ENCODE measurements at places on chromosomes 4 and X.
A peak's percentile ranks its signal among the peaks of the same experiment; 100 is the strongest.

DNA sequence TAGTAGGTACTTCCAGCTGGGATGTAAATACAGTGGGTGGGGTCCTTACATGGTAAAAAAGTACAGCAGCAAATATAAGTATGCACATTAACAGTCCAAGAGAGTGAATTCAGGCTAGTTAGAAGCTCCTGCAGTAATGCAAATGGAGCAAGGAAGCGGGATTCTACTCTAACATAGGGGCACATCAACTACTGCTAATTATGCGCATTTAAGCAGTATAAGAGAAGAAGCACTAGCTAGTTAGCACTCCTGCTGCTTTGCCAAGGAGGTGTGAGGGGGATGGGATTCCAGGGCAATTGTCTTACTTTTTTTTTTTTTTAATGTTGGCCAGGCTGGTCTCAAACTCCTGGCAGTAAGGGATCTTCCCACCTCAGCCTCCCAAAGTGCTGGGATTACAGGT, 284.1 kb downstream of the CHIC1 start:
- no peak for DNase-seq

DNA sequence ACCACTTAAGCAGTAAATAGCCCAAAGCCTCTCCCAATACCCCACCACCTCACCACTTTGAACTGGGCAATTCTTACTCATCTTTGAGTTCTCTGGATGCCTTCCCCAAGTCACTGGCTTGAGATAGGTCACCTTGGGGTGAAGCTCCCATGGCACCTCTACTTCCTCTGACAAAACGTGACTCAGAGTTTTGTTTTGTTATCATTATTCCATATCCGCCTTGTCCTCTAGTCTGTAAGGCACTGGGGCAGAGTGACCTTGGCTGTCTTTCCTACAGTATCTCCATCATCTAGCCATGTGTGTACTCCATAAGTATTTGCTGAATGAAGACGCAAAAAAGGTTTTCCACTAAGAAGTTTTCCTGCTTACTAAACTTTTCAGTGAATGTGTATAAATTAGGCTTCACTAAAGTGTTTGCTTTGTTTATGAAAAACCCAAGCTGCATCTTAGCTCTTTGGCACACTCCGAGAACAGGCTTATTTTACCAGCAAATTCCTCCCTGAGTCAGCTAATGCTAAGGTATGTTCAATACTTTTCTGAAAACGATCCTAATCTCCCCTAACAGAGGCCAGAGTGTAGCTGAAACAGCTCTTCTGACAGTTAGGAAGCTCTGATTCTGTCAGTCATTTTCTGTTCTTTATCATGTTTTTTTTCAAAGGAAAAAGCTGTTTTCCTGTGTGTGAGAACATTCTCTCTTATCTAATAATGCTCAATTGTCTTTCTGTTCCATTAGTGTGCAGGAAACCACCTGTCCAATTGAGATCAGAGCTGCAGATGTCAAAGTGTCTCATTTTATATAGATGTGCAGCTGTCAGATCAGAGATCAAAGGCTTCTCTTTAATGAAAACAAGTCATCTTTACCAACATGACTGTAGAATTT, 30.2 kb upstream of the TSPAN5 start:
- no peak for DNase-seq

DNA sequence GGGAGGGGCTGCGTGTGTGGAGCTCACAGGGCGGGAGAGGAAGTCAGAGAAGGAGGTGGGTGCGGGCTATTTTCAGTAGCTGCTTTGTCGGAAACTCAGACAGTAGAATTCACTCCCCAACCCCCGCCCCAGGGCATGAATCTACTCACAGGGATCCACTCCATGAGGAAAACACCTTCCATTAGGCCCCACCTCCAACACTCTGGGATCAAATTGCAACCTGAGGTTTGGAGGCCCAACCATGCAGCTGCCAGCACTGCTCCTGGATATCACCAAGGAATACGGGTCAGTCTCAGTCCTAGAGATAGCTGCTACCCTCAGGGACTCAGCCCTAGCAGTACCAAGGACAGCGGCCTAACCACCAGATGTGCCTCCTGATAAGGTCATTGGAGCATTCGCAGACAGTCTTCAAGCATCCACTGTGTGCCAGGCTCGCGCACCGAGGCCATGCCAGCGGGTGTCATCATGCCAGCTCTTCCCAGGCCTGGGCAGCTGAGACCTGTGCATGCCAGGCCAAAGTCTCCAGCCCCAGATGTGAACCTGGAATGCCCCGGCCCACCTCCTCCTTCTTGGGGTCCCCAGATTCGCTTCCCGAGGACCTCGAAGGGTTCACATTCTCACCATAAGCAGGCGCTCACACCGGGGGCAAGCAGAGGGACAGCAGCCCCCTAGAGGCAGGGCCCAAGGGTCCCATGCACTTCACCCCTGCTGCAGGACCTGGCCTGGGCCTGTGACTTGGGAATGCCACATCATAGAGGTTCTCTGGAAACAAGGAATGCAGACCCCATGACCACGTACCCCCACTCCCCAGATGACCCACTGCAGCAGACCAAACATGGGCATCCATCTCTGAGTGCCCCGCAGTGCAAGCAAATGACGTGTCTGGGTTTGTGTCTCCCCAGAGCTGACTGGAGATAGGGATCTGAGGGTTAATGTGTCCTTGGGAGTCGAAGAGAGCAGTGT, 102.3 kb downstream of the ADRA2C start:
- DNase-seq = no peak

- no peak for DNase-seq
Observed at GRCh38 chrX:10282490-10282889, 125.7 kb downstream of the CLCN4 start.

DNA sequence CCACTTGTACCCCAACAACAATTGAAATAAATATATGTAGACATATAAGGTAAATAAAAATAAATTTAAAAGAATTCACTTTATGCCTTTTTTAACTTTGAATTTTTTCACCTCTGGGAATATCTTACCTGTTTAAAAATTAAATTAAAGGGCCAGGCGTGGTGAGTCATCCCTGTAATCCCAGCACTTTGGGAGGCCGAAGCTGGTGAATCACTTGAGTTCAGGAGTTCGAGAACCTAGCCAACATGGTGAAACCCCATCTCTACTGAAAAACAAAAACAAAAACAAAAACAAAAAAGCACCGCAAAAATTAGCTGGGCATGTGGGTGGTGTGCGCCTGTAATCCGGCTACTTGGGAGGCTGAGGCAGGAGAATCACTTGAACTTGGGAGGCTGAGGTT, 164.8 kb downstream of the AASDH start:
- DNase-seq = no peak

- no peak for DNase-seq
Observed at GRCh38 chr4:113561092-113561491, 200.4 kb downstream of the CAMK2D start.

GRCh38 chr4:153573221-153573620, 107.1 kb downstream of the TMEM131L start:
- DNase-seq = no peak

- DNase-seq = no peak
Observed at GRCh38 chr4:145939856-145940255, 1.2 kb upstream of the ZNF827 start.

- no peak for DNase-seq
Observed at GRCh38 chr4:137427411-137427810, 104.9 kb downstream of the PCDH18 start.

DNA sequence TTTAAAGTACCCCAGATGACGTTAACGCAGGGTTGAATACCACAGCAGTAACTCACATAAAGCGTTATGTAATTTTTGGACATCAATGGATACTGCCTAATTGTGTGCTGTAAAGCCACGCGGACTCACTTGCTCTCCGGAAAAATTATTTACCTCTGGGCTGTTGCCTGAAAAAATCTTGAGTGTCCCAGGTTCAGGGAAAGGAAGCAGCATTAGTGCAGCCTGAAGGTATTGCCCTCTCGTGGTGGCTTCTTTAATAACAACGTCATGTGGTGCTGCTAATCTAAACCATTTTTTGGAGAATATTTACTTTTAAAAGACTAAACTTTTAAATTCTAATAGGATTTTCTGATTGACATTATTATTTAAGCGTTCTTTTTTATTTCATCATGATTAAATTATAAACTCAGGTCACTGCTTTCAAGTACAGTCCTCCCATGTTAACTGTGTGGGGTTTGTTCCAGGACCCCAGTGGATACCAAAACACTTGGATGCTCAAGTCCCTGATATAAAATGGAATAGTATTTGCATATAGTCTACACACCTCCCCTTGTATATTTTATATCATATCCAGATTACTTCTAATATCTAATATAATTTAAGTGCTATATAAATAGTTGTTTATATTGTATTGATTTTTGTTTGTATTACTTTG, 384.8 kb downstream of the FAM133A start:
- no peak for DNase-seq

DNA sequence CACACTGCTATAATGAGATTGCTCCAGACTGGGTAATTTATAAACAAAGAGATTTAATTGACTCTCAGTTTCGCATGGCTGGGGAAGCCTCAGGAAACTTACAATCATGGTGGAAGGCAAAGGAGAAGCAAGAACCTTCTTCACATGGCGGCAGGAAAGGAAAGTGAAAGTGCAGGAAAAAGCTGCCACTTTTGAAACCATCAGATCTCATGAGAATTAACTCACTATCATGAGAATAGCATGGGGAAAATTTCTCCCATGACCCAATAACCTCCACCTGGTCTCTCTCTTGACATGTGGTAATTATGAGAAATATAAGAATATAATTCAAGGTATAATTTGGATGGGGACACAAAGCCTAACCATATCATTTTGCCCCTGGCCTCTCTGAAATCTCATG, 884.2 kb downstream of the GLUD2 start:
- DNase-seq = no peak

GRCh38 chr4:77028246-77028645, 47.5 kb downstream of the CCNI start:
- no peak for DNase-seq

- no peak for DNase-seq
Observed at GRCh38 chr4:27223326-27223725, 362.7 kb downstream of the STIM2 start.

- peak; percentile 57 for DNase-seq
Observed at GRCh38 chr4:37757761-37758160, 68.7 kb upstream of the PGM2 start.

DNA sequence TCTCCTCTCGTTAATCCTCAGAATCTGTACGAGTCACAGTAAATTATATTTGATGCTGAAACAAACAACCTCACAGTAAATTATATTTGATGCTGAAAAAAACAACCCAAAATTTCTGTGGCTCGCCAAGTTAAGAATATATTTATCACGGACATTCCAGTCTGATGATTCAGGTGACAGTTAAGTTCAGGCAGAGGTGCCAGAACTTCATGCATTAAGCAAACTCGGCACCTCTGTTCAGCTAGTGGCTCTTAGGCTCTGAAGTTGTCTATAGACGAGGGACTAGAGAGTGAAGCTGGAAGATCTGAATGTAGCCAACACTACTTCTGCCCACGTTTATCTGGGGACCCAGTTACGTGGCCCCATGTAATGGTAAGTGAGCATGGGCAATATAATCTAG, 132.2 kb upstream of the AGA start:
- DNase-seq = no peak

GRCh38 chrX:109270580-109271484, 211.1 kb downstream of the GUCY2F start:
- no peak for DNase-seq

DNA sequence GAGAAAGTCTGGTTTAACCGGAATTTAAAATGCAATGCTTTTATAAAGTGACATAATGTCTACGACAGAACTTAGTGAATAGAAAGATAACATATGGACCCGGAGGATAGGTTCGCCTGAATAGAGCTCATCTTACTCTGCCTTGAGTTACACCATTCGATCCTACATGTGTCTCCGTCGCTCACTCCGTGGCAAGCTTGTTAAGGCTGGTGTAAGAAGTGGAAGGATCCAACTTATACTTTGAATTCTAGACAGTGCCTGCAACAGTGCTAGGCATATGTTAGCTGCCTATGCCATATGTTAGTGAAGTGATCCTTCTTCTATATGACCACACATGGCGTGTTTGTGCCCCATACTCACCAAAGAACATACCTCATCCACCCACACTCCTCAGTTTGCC, 50.9 kb downstream of the SEL1L3 start:
- DNase-seq = no peak

DNA sequence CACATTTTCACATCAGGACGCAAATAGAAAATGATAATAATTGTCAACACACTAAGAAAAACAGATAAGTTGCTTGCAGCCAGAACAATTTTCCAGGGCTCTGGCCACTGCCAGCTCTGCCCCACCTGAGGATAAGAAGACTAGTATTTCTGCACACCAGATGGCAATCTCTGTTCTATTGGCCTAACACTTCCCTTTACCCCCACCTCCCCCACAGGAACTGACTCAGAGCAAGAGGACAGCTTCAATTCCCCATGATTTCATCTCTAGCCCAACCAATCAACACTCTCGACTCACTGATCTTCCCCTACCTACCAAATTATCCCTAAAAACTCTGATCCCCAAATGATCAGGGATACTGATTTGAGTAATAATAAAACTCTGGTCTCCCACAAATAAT, 164.0 kb downstream of the SMARCA1 start:
- DNase-seq = no peak

GRCh38 chr4:153497091-153497531, 31.0 kb downstream of the TMEM131L start:
- no peak for DNase-seq

- no peak for DNase-seq
Observed at GRCh38 chr4:25129917-25130316, 30.3 kb downstream of the SEPSECS start.

- no peak for DNase-seq
Observed at GRCh38 chrX:27039332-27039731, 423.8 kb downstream of the PPP4R3C start.

GRCh38 chrX:72573158-72573511, 492 bp upstream of the HDAC8 start:
- no peak for DNase-seq

DNA sequence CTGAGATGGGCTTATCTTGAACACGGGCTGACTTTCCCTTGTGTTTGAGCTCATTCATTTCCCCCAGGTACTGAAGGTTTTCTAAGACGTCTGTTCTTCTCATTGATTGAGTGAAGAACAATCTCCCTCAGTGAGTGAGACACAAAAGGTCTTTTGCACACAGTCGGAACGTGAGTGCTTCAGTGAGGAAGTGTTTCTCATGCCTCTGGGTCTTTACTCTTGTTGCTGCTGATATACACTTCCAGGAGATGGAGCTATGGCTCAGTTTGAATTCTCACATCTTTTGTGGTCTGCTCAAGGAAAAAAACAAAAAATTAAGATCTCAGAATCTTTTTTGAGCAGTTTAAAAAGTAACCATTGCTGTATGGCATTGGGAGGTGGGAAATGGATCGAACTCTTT, 981.9 kb upstream of the TENM3 start:
- DNase-seq = no peak

DNA sequence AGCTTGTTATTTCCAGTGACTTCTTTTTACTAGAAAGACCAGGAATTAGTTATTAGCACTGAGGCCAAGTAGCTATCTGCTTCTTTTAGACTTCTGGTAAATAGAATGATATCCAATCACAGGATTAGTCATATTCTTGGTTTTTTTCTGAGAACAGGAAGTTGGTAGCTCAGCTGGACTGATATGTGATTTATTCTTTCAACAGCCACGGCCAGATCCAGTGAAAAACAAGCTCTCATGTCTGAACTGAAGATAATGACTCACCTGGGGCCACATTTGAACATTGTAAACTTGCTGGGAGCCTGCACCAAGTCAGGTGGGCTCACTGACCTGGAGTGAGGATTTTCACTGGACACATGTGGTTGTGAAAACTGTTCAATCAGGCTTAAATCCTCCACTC, 48.6 kb downstream of the PDGFRA start:
- no peak for DNase-seq
